Immature natural killer cell (primary cell): ENCODE measurements at places on chromosomes 13 and 19.

GRCh38 chr19:9909251-9909650 lies 27.1 kb downstream of the OLFM2 start:
- DNase-seq: no peak

DNA sequence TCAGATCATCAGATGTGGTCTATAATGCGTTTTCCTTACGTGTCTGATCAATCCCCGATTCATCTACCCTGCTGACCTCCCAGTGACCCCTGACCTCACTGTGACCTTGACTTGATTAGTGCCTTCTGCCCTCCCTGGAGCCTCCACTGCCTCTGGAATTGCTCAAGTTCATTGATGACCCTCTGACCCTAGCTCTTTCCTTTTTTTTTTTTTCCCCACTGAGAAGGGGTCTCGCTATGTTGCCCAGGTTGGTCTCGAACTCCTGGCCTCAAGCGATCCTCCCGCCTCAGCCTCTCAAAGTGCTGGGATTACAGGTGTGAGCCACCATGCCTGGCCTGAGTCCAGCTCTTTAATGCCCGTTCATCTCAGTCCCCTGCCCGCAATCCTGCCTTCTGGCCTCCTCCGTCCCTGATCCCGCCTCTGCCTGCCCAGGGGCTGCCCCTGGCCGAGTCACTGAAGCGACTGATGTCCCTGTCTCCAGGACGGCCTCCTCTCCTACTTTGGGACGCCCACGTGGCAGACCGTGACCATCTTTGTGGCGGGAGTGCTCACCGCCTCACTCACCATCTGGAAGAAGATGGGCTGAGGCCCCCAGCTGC lies 4.0 kb upstream of the FTL start:
- DNase-seq: no peak

DNA sequence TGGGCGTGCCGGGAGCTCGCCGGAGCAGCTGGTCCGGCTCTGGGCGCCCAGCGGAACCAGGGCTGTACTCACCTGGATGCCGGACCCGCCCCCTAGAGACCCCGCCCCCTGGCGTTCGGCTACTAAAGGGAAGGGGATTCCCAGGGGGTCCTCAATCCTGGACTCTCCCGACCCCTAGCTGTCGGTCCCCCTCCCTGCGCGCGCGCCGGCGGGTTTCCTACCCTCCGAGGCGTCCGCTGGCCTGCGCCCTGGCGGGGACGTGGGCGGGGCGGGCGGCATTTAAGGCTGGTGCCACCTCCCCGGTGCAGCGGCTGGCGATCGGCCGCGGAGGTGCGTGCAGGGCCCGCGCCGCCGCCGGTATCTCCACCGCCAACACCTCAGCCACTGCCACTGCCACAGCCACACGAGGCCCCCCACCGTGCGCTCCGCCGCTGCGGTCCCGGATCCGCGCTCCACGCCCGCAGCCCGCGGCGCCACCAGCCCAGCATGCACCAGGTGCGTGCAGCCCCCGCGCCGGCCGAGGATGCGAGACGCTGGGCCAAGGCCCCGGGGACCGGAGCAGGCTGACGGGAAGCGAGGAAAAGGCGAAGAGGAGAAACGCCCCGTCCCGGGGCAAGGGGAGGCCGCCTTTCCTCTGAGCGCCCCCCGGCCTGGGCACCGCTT lies at the start of gene ATP12A:
TSS of gene ATP12A (plus strand) at position 151 of the 663 bp plus-strand sequence. CDS start at position 487, 336 bp downstream.
- peak; percentile 17 for DNase-seq

DNA sequence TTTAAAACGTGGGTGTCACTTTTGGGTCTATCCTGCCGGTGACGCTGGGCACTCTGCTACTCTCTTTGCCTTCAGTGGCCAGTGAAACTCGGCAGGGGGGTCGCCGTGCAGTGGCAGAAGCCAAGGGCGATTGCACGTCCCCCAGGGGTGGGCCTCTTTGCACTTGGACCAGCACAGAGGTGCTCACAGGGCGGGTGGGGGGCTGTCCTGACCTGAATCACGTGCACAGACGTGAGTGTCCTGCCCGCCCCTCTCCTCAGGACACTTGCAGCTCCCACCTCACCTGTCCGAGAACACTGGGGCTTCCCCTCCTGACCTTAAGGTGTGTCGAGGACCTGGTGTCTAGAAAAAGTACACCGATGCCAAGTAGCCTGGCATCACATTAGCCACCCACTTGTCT lies 16.1 kb downstream of the COL4A1 start:
- DNase-seq: no peak

DNA sequence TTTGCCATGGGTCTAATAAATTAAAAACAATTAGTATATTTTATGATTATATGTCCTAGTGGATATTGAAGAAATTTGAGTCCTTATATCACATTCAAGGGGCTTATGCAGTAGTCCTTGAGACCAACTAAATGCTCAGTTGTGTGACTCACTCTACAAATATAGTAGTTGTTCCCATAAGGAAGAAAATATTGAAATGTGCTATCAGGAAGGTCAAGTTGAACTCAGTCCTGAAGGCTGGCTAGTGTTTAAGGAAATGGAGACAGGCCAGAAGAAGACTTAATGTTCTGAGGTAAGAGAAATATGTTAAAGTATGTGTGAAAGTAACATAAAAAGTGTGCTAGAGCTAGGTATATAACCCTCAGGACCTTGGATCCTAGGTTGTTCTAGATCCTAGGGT lies 766.1 kb upstream of the GPC6 start:
- DNase-seq: no peak

DNA sequence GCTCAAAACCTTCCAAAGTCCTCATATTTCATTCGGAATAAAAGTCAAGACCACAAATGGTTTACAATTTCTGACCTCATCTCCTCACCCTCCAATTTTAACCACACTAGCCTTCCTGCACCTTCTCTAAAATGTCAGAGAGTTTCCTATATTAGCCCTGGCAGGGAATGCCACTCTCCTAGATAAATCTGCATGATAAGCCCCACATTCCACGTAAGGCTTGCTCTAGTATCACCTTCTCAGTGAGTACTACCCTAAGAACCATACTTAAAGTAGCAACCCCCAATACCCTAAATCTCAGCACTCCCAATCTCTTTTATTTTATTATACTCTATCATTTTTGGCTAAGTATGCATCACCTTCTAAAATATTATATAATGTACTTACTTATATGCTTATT lies 100.5 kb upstream of the SLITRK5 start:
- no peak for DNase-seq

- peak; percentile 95 for DNase-seq
These were observed 7.7 kb downstream of the PLEKHF1 start for GRCh38 chr19:29672933-29673336.

DNA sequence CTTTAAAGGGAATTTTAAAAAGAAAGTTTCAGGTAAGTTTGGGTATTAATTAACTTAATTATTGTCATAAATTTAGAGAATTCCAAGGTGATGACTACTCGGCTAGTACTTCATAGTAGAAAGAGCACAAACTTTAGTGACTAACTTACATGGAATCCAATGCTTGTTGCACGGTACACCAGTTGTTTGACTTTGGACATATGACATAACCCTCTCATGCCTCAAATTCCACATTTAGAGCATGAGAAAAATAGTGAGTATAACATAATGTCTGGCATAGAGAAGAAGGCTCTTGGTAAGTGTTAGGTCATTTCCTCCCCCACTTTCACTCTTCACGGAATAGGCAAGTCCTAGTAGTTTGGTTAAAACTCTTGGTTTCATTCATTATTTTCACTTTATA lies 1249.4 kb upstream of the SLC10A2 start:
- DNase-seq: no peak

- no peak for DNase-seq
These were observed 302.1 kb downstream of the DIAPH3 start for GRCh38 chr13:59861676-59862075.
